ENCODE measurements at places on chromosomes 6 and 20.

DNA sequence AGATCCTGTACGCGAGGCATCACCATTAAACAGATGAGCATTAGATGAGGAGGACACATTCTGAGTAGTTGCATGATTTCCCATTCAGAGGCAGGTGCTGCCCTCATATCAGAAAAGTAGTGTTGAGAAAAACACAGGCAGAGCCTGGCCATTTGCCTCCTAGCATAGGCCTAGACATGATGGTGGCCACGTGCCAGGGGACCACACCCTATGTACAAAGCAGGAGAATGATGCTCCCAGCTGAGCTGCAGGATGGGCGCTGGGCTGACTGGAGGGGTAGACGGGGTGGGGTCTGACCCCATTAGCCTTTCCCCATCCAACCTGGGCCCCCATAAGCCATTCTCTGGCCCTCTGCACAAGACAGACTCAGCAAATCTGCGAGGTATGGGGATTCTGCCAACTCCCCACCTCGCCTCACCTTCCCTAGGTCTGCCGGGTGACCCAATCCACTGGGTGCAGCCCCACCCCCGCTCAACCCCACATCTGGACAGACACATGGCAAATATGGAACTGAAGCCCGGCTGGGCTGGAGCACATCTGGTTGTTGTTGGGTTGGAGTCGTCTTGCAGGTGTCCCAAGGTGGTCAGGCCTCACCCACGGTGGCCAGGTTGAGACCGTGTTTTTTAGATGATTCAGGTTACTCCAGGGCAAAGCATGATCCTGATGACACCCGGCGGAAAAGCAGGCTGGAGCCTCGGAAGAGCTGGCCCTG is 13.9 kb downstream of the PI16 start:
- DNase-seq = no peak

DNA sequence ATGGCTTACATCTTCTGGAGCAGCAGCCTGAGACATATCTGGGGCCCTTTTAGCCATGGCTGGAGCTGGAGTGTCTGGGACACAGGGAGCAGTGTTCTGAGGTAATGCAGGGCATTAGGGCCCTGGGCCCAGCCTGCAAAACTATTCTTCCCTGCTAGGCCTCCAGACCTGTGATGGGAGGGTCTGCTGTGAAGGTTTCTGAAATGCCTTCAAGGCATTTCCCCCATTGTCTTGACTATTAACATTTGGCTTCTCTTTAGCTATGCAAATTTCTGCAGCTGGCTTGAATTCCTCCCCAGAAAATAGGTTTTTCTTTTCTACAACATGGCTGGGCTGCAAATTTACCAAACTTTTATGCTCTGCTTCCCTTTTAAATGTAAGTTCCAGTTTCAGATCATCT is 61.5 kb downstream of the EDN1 start:
- DNase-seq = no peak

DNA sequence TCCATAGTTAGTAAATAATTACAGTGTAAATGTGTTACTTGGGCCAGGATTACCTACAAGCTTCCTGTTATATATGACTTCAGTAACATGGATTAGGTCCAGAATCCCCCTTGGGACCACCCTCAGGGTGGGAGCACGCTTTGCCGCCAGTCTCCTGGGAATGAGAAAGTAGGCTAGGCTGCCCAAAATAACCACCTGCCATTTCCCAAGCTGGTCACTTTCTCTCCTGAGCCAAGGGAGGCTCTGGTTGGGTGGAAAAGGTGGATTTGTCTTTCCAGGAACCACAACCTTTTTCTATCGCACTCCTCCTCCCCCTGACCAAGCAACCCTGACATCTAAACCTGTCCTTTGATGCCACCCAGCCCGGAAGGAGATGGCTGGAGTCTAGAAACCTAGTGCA is 9.6 kb upstream of the RIMS4 start:
- DNase-seq = no peak

GRCh38 chr6:103002282-103002681 is 1608.8 kb downstream of the GRIK2 start:
- DNase-seq = no peak

- DNase-seq = no peak
These were observed 494.7 kb upstream of the MARCKS start for GRCh38 chr6:113362301-113363047.

All from D721Med (cell line).